ENCODE measurements at places on chromosomes 6 and 20. TPM values are rescaled to one million over a fixed set of nuclear protein-coding genes. Genes with fewer than 3 reads are reported as not detected.

TNFRSF6B gene
- not detected for total RNA-seq

NOP56 gene
- total RNA-seq, result 596 TPM

HAO1 gene
- not detected for total RNA-seq

OR12D3 gene
- not detected for total RNA-seq

SLC17A2 gene
- total RNA-seq, result not detected

PERP gene
- total RNA-seq, result 4.5 TPM

LSM2 gene
- 117 TPM for total RNA-seq

LGSN gene
- not detected for total RNA-seq
